T-helper 2 cell (primary cell): ENCODE measurements at places on chromosomes 1 and 21.

DNA sequence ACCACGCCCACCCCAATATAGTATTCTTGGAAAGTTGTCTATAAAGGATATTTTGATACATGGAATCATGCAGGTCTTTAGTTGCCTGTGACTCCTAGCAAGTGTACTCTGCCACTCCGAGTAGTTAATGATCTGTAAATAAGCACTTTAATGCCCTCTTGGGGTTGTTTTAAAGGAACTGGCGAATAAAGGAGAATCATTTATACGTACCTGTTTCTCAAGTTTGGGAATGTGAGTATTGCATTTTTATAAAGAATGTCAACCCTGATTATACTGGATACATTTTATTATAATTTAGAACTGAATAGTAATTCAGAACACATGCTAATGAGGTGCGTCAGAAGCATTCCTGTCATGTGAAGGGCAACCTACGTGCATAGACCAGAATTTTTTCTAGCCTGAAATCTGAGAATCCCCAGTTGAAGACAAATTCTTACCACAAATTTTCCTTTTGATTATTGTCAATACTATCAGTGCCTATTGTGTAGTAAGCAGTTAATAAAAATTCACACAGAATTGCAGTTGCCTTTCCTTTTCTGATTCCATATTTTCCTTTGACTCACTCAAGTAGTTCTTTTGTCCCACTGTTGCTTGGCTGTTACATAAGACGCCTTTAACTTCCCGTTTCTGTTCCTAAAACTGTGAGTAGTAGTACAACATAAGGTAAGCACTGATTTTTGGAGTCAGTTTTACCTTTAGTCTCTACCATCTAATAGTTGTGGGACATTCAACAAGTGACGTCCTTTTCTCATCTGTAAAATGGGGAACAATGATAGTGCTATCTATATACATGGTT is 5.1 kb downstream of the AHCYL1 start:
- no peak for DNase-seq

- no peak for DNase-seq
Measured at GRCh38 chr1:173476197-173476664, 904 bp upstream of the PRDX6 start.

- DNase-seq: no peak
Measured at GRCh38 chr1:170076199-170076598, 1.7 kb upstream of the KIFAP3 start.

GRCh38 chr1:236165238-236165981 is 23.1 kb downstream of the GPR137B start:
- DNase-seq: no peak

DNA sequence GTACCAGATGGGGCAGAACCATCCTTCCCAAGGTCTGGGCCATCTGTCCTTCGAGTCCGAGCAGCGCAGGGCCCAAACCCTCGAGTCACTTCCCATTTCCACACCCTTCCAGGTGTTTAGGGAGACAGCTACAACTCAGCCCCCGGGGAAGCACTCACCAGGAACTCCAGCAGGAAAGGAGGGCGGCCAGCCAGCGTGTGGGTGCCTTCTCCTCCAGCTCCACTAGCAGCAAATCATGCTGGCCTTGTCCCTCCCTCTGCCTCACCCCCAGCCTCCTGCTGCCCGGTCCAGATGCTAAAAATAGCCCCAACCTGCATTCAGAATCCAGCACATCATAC is 56.1 kb downstream of the RIPK4 start:
- no peak for DNase-seq

DNA sequence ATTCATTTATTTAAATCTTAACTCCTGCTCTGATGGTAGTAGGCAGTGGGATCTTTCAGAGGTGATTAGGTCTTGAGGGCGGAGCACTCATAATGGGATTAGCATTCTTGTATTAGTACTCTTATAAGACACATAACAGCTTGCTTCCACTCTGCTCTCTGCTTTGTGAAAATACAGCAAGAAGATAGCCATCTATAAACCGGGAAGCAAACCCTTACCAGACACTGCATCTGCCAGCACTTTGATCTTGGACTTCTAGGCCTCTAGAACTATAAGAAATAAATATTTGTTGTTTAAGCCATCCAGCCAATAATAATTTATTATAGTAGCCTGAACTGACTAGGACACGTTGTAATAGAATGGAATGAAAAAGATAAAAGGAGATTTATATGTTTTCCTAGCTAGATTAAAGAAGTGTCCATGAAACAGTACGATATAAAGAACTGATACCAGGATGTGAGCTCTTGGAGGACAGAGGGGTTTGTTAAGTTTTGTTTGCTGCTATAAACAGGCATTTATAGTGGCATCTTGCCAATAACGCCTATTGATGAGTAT is 869.9 kb downstream of the MRPL39 start:
- no peak for DNase-seq

- DNase-seq: no peak
Measured at GRCh38 chr1:43621386-43621785, 28.6 kb upstream of the KDM4A start.

DNA sequence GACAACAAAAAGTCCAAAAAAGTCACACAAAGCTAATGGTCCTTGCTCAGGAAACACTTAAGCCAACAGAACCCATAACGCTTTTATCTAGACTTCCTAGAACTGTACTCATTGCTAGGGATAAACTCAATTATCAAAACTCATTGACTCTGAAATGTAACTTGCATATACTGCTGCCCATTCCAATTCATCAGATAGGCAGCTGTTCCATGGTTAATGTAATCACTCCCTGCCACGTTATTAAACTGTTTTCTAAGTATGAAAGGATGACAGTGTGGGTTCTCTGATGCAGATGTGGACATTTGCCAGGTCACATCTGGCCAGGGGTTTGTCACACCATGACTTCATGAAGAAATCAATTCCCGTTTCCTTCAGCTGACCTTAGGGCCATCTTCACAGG is 30.3 kb upstream of the DNAJC11 start:
- DNase-seq: no peak

- no peak for DNase-seq
Measured at GRCh38 chr1:14941864-14942263, 211.7 kb upstream of the TMEM51 start.

DNA sequence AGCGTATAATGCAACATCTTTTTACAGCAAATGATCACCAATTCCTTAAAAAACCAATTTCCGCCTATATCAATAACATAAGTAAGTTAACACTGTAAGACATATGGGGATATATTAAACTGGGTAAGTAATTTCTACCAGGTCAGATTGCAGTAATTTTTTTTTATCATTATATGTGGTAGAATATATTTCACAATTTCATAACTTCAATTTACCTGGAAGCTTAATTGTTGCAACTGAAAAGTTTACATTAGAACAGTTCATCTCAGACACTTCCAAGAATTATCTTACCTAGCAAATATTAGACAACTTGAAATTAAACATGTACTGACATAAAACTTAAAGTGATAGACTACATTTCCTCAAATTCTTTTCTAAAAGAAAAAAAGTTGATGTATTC is 51.9 kb upstream of the ASPM start:
- no peak for DNase-seq

GRCh38 chr1:220371324-220371723 is 99.1 kb upstream of the RAB3GAP2 start:
- DNase-seq: no peak

GRCh38 chr1:66253330-66253921 is 280.5 kb upstream of the SGIP1 start:
- DNase-seq: no peak

DNA sequence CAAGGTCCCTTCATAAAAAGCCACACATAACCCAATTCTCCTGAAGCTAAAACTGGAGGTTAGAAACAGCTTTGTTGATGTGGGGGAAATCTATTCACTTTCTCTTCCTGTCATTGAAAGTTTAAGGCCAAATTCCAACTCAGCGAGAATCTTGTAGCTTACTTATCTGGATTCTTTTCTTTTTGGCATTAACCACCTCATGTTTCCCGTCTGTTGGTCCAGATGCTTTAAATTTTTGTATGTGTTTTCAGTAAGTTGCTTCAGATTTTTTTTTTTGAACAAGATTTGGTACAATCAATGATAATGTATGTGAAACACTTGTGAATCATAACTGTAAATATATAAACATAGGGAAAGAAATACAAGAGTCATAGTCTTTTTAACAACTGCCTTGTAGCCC is 33.7 kb upstream of the NEK7 start:
- DNase-seq: no peak

DNA sequence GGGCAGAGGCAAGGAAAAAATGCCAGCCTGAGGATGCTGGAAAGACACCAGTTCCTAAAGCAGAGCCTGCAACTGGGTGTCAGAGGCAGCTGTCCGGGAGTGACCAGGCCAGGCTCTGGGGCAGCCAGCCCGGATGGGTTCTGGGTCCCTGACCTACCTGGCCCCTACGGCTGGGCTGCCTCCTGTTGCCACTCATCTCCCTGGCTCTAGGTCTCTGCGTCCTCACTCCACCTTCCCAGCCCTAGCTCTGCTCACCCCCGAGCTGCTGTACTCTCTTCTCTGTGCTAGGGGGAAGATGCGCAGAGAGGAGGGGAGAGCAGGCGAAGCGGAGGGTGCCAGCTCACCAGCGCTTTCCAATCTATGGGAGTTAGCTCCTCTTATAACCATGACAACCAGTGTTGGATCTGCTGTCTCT is 9.0 kb downstream of the ARHGEF2 start:
- DNase-seq: no peak

GRCh38 chr1:186066411-186066810 is 308.6 kb downstream of the TPR start:
- DNase-seq: no peak

- no peak for DNase-seq
Measured at GRCh38 chr1:67458663-67459062, 28.5 kb upstream of the SERBP1 start.

DNA sequence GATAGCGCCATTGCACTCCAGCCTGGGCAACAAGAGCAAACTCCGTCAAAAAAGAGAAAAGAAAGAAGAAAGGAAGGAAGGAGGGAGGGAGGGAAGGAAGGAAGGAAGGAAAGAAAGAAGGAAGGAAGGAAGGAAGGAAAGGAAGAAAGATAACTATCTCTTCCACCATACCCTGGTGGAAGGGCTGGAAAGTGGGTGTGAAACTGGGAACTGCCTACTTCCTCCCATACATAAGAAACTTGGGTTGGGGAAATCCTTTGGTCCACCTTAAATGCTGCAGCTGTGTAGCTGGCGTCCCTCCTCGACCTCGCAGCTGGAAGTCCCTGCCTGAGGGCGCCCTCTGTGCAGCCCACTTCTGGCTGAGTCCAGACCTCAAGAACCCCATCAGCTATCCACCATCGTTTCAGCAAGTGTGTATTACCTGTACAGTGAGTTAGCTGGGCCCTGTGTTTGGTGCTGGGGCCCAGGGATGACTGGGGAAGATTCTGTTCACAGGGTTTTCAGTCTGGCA is 4.6 kb upstream of the FAM167B start:
- no peak for DNase-seq

DNA sequence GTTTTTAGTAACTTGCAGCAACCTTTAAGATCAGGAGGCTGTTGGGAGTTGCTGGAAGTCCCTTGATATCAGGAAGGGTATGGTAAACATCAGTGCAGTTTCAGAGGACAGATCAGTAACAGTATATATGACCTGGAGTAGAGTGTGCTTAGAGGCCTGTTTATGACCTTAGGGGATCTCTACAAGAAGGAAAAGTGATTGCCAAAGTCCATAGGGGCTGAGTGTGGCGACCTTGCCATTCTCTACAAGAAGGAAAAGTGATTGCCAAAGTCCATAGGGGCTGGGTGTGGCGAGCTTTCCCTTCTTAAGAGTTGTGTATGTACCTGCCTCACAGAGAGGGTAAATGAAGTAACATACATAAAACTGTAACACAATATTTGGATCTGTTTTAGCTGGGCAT is 28.5 kb upstream of the AXDND1 start:
- no peak for DNase-seq

- no peak for DNase-seq
Measured at GRCh38 chr1:244235157-244235556, 184.1 kb downstream of the ZBTB18 start.

DNA sequence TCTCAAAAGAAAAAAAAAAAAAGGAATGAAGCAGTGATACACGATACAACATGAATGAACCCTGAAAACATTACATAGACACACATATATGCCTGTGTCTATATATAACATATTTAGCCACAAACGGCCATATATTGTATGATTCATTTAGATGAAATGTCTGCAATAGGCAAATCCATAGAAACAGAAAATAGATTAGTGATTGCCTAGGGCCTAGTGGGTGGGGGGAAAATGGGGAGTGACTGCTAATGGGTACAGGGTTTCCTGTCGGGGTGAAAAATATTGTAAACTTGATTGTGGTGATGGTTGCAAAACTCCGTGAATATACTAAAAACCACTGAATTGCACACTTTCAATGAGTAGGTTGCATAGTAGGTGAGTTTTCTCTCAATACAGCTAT is 6.0 kb upstream of the H6PD start:
- no peak for DNase-seq

- no peak for DNase-seq
Measured at GRCh38 chr1:16026723-16027484, 5.1 kb downstream of the CLCNKA start.

- DNase-seq: no peak
Measured at GRCh38 chr1:207424570-207425131, 29.5 kb upstream of the CR2 start.

DNA sequence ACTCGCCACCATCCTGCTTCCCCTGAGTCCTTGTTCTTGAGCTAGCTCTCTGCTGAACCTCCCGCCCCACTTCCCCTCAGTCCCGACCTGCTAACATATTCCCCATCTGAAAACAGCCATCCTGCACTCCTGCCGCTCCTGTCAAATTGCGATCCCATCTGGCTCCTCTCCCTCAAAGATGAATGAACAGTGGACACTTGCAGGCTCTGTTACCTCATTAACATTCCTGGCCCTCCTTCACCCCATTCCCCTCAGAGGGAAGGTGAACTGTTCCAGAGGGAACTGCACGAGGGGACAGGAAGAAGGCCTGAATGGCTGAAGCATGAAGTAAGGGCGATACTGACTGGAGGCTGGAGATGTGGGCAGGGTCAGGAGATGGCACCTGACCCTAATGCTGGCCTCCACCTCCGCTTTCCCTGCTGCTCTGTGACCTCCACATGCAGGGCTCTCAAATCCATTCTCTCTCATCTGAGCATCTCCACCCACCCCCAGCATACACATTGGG is 7.4 kb upstream of the CELSR2 start:
- no peak for DNase-seq

DNA sequence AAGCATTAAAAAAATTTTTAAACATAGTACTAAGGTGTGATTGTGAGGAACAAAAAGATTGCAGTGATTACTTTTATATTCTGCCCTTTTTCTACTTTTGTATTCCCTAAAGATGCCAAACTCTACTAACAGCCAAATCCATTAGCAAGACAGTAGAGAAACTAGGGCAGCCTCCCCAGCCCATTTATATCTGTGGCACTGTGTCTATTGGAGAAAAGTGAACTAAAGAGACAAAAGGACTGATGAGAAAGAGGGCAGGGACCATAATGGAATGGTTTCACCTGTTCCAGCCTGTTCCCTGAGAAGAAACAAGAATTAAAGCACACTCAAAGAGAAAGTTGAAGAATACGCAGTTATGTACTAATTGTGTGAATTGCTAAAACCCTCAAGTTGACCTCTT is 56.6 kb downstream of the ATG4C start:
- no peak for DNase-seq

DNA sequence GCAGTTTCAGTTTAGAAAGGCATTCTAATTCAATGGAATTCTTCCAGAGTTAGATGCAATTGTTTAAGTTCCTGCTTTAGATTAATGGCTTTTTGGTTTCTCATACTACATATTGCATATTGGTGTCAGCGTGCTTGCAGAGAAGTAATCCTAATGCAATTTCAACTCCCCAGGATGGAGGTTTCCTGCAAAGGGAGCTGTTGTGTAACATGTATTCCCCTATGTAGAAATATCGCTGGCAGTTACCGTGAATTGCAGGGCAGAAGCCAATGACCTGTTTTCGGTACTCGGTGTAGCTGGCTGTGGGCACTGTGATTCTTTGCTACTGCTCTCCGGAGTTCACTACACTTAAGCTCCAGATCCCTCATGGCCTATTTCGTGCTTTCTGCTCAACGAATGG is 256.1 kb upstream of the PTBP2 start:
- DNase-seq: no peak
